ENCODE measurements at places on chromosomes 7 and 10.
A peak's percentile ranks its signal among the peaks of the same experiment; 100 is the strongest.

DNA sequence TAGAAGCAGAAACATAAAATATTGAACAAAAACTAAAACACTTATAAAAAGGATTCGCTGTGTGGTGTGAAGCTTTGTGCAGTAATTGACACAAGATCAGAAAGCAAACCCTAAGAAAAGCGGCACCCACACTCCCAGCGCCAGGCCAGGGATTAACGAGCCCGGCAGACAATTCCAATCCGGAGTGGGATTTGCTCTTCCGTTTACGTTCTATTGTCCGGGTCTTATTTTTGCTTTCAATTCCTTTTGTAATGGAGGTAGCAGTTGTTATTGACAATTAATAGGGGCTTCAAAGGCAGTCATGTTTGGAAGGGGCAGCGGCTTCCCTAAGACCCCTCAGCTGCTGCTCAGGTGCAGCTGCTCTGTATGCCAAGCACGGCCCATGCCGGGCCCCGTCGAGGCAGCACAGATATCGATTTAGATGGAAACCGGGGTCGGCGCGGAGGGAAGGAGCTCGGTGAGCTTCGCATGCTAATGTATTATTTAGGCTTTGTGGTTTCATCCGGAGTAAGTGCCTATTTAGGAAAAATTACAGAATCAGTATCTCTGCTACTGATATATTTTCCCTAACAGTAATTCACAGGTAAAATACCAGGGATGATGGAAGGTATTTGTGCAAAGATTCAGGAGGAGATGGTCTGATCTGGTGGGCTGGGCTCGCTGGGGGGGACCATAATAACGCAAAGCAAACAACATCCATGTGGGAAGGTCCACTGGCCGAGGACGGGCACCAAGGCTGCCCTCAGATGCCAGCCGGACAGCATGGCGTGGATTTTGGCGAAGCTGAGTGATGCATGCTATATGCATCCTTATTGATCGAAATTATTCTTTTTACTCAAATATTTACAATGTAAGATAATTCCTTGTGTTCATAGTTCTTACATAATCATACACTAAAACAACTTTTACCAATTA lies 561.7 kb downstream of the PTPRN2 start:
- DNase-seq: no peak

GRCh38 chr7:66845379-66846095 lies 75.5 kb upstream of the TMEM248 start:
- DNase-seq: no peak

- DNase-seq: no peak
These were observed 2.2 kb upstream of the KCTD7 start for GRCh38 chr7:66626331-66626934.

DNA sequence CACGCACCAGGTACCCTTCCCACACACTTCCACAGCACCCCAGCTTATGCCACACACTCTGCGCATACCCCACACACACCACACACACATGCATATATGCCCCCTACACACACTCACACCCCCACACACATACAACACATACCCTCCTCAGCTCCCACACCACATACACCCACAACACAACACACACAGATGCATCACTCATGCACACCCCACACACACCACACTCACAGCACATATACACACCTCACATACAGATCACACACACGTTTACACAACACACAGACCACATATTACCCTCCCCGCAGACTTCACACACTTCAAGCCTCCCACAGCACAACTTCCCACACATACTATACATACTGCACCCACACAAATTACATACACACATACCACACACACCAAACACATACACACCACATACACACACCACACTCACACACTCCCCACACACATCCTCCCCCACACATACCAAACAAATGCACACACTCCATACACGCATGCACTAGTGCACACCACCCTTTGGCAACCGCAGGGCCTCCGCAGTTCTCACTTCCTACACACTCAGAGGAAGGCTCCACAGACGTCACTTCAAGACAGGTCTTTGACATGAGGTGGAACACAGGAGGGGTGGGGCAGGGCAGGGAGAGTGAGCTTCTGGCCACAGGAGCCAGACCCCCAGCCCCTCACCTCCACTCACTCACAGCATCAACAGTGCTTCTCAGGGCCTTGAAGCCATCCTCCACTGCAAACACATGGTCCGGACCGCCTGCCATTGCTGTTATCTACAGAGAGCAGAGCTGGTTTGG lies 18.5 kb upstream of the ANTXRL start:
- DNase-seq: peak; percentile 44

GRCh38 chr10:12796401-12797160 lies 204.9 kb downstream of the CCDC3 start:
- no peak for DNase-seq

- no peak for DNase-seq
These were observed 21.7 kb downstream of the HIBADH start for GRCh38 chr7:27640884-27641574.

GRCh38 chr7:91759205-91759863 lies 121.2 kb downstream of the MTERF1 start:
- DNase-seq: no peak

DNA sequence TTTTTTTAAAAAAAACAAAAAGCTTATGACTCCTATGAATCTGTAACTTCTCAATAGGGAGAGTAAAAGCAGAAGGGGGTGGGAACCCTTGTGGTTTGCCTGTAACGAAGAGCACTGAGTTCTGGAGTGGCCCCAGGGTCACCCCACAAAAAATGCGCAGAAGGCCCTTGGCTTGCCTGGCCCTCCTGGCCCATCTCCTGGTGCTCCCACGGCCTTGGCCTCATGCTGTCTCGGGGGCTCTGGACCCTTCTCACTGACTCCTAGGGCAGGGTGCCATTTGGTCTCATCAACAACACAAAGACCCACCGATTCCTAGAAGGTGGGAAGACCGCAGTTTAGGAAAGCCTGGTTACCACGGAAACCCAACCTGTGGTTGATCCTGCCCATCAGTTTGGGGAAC lies 40.8 kb downstream of the ZNF467 start:
- no peak for DNase-seq

GRCh38 chr10:43436291-43437140 lies at the start of gene ZNF487:
TSS of gene ZNF487 (plus strand) at chr10:43437111. CDS start at chr10:43475814, 38,703 bp downstream.
- DNase-seq: peak; percentile 81

DNA sequence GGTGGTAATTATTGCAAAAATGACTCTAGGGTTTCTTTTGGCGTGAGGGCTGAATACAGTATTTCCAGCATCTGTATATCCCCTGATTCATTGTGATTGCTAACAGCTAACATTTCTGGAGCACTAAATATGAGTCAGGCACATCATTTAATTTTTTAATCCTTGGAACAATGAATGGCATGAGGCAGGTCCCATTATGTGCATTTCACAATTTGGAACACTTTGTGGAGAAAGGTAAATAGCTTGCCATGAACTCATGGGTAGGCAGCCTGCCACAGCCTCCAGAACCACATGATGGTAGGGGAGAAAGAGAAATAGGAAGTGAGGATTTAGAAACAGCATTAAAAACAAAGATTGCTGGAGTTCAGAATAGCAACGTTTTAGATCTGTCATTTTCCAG lies 1.7 kb downstream of the NPTX2 start:
- no peak for DNase-seq

- no peak for DNase-seq
These were observed 1011.3 kb downstream of the XPNPEP1 start for GRCh38 chr10:108911814-108912541.

- DNase-seq: no peak
These were observed 1.9 kb upstream of the EBF3 start for GRCh38 chr10:129965959-129966358.

DNA sequence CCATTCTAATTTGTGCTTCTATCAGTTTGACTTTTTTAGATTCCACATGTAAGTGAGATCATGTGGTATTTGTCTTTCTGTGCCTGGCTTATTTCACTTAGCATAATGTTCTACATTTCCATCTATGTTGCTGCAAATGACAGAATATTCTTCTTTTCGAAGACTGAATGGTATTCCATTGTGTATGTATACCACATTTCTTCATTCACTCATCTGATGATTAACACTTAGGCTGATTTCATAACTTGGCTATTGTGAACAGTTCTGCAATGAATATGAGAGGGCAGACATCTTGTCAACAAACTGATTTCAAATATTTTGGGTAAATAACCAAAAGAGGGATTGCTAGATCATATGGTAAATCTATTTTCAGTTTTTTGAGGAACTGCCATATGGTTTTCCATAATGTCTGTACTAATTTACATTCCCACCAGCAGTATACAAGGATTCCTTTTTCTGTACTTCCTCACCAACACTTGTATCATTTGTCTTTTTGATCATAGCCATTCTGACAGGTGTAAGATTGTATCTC lies 52.9 kb downstream of the ZNF22 start:
- DNase-seq: no peak

- no peak for DNase-seq
These were observed 36.4 kb downstream of the CPVL start for GRCh38 chr7:29109899-29110298.

- DNase-seq: no peak
These were observed 97.4 kb downstream of the JMJD1C start for GRCh38 chr10:63368365-63368764.

DNA sequence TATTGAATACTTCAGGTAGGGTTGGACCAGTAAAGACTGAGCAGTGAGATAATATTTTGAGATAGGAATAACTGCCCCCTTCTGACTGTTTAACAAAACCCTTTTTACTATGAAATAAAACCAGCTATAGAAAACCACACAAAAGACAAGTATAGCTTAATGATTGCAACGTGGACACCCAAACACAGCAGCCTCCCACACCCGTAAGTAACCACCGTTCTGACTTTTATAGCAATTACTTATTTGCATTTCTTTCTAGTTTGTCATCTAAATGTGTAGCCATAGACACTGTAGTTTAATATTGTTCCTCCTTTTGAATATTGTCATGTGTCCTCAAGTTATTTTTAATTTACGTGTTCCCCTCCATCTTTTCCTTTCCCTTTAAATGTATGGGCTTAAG lies 42.9 kb upstream of the SYPL1 start:
- DNase-seq: no peak

DNA sequence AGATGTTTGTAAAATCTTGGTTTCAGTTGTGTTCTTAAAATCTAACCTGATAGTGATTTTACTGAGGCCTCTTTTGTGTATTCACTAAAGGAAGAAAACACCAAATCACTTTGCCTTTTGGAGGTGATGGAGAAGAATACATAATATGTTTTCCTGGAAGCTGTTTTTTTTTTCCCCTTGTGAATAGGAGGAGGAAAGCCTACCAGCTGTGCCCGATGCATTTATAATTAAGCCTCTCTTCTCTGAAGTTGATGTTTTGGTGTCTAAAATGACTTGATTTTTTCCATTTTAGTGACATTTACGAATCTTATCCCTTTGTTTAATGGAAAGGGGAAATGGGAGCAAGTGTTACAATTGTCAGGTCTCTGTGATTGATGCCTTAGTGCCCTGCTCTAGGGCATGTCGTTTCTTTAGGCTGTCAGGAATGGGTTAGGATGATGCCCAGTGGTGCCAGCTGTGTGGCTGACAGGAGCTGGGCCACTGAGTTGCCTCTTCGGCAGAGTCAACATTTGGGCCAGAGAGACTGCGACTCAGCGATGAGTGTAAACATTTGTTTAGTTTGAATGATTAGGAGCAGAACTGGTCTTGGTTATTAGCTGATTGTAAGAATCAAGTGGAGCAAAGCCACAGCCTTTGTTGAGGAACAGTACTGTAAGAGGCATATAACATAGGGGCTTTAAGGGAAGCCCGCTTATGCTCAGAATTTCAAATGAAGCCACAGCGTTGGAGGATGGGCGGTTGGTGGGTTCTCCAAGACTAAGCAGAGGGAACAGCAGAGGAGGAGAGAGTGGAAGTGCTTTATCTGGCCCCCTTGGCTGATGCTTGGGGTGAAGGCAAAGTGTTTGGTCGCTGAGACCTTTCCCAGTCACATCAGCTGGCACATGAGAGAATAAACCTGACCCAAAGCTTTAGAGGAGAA lies 81.6 kb downstream of the CDK14 start:
- no peak for DNase-seq

- no peak for DNase-seq
These were observed 45.2 kb upstream of the SAMD8 start for GRCh38 chr10:75066271-75066670.
